ENCODE measurements at places on chromosomes 2 and 18.

- no peak for DNase-seq
Observed at GRCh38 chr2:75922191-75922590, 211.5 kb upstream of the GCFC2 start.

DNA sequence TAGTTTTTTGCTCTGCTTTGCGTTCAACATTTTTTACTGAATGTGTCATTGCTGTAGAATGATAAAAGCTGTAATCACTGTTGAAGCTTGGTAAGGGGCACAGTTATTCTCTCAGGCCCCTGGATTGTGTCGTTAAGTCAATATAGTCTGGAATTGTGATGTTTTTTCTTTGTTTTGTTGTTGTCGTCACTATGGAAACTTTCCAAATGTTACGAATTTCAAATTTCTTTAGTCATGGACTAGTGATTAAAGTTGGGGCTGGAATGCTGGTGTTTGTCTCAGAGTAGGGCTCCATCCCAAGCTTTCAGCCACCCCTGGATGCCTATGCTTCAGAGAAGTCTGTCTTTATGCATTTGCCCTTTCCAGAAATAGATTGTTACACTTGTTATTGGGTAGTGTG, 287.2 kb downstream of the CDH19 start:
- no peak for DNase-seq

GRCh38 chr18:39166776-39167175, 1601.2 kb upstream of the CELF4 start:
- no peak for DNase-seq

DNA sequence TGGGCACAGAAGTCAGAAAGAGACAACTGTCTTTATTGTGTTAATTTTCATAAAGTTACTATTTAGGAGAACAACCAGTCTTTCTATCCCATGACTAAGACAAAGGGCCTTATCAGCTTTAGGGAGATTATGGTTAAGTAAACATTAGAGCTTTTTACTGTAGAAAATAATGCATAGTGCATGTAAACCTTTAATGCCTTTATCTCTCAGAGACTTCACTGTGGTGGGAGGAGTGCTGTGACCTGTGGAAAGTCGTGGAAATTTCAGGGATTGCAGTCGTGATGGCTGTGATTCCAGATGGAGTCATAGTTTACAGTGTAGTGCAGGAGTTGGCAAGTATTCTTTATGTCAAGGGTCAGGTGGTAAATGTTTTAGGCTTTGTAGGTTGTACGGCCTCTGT, 15.8 kb downstream of the ZNF236 start:
- no peak for DNase-seq

DNA sequence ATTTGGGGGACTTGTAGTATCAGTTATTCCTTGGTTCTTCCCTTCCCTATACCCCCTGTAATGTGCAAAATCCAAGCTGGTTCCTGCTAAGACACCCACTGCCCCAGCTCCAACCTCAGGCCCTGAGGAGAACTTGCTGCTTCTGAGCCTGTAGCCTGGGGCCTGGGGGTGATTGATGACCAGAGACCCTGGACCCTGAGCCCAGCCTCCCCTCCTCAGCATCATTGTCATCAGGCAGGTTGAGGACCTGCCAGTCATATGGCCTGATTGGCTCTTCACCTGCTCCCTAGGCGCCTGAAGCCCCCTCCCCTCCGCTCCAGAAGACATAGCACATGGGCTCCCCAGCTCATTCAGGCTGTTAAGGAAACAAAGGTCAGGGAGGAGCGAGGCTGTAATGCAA, 73.8 kb upstream of the YWHAQ start:
- DNase-seq = no peak

- DNase-seq = no peak
Observed at GRCh38 chr2:98835831-98836385, 100.1 kb downstream of the CRACDL start.

- DNase-seq = no peak
Observed at GRCh38 chr2:37851428-37851827, 73.7 kb upstream of the RMDN2 start.

- no peak for DNase-seq
Observed at GRCh38 chr2:183148955-183149354, 24.7 kb downstream of the NUP35 start.

- DNase-seq = no peak
Observed at GRCh38 chr2:219331560-219332213, 857 bp downstream of the RESP18 start.

DNA sequence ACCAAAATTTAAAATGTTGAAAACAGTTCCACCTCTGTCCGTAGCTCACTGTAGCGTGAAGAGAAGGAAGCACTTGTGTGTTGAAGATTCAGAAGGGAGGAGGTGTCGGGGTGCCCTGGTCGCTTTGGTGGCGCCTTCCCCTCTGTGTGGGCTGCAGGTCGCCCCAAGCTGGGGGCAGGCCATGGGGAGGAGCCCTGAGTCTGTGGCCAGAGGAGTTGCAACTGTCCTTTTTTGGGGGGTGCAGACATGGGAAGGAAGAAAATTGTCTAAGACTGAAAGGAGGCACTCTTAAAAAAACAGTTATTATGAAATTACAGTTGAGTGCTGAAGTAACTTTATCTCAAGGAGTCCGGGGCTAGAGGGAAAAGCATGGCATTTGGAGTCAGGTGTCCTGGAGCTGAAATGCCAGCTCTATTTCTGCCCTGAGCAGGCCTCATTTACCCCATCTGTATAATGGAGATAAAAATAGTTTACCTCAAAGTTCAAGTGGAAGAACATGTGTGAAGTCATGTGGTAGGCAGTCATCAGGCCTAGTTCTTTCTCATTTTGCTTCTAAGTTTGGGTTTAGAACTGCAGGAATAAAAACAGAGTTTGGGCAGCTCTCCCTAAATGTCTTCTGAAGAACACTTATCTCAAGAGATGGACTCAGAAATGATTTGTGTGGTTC, 82.1 kb downstream of the RNF144A start:
- no peak for DNase-seq

GRCh38 chr2:207038299-207038698, 99.0 kb downstream of the CPO start:
- DNase-seq = no peak

DNA sequence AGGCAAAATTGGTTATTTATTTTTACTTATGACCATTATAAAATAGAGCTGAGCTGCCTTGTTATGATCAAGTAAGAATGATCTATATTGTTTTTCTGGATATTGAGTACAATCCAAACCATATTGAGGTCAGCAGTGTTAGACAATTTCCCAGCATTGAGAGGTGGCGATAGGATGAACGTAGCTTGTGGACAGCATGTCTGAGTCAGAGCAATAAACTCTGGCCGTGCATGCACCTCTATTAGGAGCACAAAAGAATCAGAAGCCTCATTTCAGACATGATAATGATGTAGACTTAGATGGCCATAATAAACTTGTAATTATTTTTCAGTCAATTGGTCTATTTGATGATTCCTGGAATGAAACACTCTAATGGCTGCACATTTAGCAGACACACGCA, 491.6 kb downstream of the RIT2 start:
- no peak for DNase-seq

DNA sequence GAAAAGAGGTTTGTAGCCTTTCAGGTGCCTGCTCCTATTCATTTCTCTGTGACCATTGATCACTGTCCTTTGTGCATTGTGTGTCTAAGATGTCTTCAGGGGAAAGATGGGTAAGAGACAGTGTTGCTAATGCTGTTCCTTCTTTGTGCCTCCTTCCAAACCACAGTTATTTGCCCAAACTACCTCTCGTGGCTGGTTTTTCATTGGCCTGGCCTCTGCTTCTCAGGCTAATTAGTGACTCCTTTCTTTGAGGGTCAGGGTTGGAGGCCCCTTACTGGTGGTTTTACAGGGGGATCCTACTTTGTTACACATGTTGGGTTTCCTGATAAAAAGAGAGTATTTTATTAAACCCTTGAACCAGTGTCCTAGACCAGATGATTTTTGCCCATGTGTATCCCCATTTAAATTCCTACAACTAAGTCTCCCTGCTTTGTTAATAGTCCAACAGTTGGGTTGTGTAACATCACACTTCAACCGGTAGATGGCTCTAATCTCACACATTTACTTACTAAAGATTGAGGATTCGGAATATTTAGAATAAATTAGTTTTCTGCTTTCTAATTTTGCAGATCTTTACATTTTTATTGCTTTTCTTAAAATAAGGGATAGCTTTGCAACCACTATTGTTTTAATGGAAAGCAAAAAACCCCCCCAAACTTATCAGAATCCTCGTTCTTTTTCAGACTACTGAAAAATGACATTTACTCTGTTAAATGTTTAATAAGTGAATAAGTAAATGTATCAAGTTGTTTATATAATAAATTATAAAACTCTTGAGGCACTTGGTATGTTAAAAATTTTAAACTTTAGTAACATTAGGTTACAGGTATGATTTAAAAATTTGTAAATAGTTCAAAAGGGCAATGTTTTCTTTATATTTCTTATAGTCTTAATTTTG, 2.4 kb downstream of the MARS2 start:
- no peak for DNase-seq

Measured in AG09319 (cell line).